Activated CD4-positive, CD25-positive, alpha-beta regulatory T cell (primary cell): ENCODE measurements at places on chromosomes 6 and 20.

DNA sequence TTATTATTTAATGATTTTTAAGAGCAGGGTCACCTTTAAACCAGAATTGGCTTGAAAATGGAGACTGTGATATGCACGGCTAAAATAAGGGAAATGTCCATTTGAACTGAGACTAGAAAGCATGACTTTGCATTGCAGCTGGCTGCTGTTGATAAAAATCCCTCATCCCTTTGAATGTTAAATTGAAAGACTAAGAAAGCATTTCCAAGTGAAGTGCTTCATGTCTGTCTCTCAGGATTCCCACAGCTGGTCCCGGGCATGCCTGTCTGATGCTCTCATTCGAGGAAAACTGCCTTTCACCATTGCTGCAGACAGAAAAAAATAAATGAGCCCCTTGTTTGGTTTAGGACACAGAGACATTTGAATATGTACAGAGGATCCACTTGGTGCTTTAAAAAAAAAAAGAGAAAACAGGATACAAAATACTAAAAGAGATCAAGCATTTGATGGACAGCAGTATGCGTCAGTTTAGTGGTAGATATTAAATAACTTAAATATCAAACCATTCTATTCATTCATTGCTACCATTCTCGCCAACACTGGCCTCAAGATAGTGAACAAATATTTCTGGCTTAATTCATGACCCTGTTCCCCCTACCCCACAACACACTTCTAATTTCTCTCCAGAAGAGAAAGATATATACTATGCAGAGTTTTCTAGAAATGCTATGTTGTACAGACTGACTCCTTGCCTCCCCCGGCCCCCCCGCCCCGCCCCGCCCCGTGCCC lies 55.0 kb downstream of the TBC1D7 start:
- no peak for DNase-seq

DNA sequence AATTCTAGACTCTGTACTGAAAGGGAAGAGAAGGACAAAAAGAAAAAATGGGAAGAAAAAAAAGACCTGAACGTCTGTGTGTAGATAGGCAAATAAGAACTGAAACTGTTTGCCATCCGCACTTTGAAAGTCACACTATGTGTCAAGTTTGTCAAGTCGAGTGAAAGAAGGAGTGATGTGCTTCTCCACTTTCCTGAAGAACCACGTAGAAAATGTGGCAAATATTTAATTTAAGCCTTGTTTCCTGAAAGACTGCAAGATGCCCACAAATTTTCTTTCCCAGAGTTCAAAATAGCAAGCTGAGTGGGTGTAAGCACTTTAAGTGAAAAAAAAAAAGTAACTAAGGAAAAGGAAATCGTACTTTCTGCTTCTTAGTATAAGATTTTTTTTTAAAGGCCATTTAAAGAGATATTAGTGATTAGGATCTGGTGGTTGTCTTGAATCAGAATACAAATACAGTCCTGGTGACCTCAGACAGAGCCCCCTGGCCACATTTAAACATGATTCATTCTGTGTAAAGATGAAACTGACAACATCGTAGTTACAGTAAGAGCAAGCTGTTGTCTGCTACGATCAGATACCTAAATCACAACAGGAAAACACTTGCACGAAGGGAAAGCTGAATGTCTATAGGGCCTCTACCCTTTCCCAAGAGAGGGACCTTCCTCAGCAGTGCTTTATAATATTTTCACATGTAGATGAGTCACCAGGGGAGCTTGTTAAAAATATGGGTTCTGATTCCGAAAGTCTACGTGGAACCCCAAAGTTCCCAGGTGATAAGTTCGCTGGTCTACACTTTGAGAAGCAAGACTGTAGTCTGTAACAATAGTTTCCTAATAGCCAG lies 102.3 kb downstream of the HIVEP2 start:
- peak; percentile 16 for DNase-seq

- DNase-seq: no peak
Observed at GRCh38 chr6:3415490-3415889, 41.4 kb downstream of the SLC22A23 start.

DNA sequence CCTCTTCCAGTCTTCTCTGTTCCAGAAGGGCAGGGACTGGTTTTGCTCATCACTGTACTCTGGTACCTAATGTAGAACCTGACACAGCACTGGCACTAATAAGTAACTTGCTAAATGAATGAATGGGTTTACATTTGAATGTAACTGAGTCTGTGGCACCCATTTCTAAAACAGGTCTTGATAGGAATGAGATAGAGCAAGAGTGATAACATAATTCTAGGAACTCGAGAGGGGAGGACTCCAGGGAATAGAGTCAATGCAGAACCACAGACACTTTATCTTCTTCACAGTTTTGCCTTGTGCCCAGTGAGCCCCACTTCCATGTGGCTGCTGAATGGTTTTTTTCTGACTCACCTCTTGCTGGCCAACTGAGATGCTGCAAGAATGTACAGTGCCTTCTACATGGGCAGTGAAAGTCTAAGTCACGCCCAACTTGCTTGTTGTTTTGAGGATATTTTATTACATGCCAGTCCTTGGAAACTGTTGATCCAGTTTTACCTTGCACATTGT lies 61.1 kb downstream of the TBC1D7 start:
- DNase-seq: no peak

DNA sequence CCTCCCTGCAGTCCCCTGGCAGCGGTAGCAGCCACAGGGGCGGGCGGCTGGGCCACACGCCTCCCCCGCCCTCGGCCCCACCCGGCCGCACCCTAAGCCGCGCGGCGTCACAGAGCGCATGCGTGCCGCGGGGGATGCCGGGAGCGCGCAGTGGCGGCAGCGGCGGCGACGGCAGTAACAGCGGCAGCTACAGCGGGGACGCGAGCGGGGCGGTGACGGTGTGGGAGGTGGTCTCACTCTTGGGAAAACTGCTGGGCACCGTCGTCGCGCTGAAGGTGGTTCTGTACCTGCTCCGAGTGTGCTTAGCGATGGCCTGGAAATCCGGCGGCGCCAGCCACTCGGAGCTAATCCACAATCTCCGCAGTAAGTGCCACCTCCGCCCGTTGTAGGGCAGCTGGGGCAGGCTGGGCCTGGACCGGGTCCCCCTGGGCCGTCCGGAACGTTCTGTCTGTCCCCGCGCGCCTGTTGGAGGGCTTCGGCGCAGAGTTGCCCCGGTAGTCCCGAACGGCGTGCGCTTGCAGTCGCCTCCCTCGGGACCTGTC lies at the start of gene PCMT1:
Gene PCMT1 (plus strand): TSS at position 148 of the 542 bp plus-strand sequence. CDS start 161 bp downstream, at position 309.
- peak; percentile 86 for DNase-seq

DNA sequence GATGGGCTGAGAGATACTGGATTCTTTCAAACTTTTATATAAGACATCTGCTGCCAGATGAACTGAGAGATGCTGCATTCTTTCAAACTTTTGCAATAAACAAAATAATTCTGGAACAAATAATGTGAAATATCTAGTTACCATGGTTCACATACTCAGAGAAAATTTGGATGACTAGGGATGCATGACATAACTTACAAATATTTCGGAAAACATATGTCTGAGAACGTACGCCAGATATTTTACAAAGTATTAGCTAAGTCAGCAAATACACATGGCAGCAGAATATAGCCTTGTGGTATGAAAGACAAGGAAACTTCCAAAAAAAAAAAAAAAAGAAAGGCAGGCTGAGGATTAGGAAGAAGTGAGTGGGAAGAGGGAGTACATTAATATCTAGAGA lies 113.3 kb upstream of the TRAF3IP2 start:
- no peak for DNase-seq

- DNase-seq: no peak
Observed at GRCh38 chr6:30061858-30062458, 893 bp downstream of the POLR1H start.
